ENCODE measurements at places on chromosomes 4 and X.

- no peak for DNase-seq
Measured at GRCh38 chrX:75547783-75548182, 24.9 kb upstream of the ZDHHC15 start.

DNA sequence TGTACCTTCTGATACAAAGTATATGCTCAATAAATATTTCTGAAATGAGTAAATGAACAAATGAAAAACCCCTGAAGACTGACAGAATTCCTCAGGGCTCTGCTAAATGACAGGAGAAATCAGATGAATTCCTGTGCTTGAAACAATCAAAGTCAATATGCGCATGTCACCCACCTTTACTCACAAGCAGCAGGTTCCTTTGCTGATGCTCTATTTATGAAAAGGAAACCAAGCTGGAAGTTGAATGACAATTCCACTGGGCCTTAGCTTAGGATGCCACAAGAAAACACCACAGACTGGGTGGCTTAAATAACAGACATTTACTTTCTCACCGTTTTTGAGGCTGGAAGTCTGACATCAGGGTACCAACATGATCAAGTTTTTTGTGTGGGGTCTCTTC lies 477.5 kb upstream of the TEX13C start:
- no peak for DNase-seq

DNA sequence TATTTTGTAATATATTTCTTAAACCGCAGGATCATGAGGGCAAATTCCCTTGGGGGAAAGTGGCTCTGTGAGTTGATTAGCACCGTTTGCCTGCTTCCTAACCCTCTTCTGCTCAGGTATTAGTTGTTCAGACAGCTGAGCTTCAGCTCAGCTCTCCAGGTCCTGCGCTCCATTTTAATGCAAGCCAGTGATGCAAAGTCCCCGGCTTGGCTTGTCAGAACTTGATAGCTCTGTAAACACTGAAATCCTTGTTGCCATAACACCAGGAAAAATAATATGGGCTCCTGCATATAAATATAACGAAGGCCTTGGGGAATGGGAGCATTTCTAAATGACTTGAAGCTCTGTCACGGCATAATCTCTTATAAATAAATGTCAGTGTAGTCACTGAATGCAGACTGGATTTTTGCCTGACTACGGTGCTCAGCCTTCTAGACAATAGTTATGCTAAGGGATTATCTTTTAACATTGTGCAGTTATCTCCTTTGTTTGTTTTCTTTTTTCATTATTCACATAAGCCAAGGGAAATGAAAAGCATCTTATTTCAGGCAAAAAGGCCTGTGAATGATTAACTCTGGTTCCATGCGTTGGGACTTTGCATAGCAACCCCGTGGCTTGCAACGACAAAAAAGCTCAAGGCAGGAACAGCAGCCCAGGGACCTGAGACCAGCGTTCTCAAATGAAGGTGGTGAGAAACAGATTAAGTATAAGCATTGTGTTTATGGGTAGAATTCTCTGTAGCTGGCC lies 253.2 kb downstream of the SPRY1 start:
- DNase-seq, result no peak

- DNase-seq, result no peak
Measured at GRCh38 chr4:40699648-40700047, 50.1 kb upstream of the NSUN7 start.

GRCh38 chrX:3712051-3712869 lies 1.2 kb downstream of the PRKX start:
- no peak for DNase-seq

DNA sequence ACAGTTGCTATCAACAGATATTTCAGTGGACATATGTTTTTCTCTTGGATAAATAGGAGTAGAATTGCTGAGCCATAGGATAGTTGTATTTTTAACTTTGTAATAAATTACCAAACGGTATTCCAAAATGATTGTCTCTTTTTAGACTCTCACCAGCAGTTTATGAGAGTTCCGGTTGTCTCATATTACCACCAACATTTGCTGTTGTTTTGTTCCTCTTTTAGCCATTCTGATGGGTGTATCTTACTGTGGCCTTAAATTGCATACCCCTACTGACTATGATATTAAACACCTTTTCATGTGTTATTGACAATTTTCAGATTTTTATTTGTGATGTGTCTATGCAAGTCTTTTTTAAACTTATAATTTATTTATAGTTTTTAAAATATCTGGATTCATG lies 39.7 kb downstream of the SNX25 start:
- no peak for DNase-seq

GRCh38 chrX:67779099-67779498 lies 235.3 kb downstream of the AR start:
- DNase-seq, result no peak

DNA sequence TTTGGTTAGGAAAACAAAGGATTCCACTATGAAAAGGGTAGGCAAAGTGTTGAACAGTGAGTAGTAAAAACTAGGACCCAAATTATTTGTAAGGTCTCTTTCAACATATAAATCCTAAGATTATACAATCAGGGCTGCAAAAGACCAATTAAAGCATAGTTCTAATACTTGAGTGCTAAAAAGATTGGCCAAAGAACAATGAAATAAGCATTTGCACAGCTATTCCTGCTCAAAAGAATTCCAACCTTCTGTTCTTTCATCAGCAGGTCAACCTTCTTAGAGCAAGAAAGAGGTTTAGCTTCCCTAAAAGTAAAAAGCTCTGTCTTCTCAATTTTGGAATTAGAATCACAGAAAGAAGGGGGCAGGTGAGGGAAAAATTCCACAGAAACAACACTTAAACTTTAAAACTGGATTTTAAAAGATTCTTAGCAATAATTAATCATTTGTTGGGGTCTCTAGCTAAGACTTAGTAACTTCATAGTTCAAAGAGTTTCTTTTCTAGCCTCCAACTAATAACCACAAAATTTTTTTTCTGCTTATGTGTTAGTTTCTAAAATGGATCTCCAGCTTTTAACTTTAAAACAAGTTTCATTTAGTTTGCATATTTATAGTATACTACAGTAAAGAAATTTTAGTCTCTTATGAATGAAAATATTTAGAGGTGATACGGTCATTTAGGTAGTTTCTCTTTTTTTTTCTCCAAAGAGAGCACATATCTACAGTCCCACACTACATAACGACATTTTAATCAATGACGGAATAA lies 16.3 kb downstream of the TSPAN5 start:
- DNase-seq, result no peak

GRCh38 chr4:107219681-107220080 lies 183.6 kb upstream of the DKK2 start:
- DNase-seq, result no peak

DNA sequence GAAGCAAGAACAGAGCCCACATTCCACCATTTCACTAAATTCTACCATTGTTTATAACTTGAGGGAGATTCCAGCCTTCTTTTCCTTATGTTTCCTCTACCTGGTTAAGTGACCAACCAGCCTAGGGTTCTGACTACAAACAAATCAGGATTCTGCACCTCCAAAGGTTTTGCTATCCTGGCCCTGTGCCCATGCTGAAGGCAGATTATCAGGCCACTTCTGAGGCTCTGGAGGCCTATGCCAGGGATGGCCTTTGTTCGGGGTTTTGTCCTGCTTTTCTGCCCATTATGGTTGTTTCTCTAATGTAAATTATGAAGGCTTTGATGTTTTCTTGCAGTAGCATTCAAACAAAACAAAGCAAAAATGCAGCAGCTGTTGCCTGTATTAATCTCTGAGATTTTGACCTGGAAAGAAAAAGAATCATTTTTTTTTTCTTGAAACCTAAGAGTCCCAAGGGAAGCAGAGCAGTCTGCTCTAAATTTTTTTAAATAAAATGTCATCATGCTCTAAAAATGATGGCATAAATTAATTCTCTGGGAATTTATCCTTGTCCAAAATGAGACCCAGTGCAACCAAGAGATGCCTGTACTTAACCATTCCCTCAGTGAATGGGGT lies 55.6 kb downstream of the RNF150 start:
- DNase-seq, result no peak

DNA sequence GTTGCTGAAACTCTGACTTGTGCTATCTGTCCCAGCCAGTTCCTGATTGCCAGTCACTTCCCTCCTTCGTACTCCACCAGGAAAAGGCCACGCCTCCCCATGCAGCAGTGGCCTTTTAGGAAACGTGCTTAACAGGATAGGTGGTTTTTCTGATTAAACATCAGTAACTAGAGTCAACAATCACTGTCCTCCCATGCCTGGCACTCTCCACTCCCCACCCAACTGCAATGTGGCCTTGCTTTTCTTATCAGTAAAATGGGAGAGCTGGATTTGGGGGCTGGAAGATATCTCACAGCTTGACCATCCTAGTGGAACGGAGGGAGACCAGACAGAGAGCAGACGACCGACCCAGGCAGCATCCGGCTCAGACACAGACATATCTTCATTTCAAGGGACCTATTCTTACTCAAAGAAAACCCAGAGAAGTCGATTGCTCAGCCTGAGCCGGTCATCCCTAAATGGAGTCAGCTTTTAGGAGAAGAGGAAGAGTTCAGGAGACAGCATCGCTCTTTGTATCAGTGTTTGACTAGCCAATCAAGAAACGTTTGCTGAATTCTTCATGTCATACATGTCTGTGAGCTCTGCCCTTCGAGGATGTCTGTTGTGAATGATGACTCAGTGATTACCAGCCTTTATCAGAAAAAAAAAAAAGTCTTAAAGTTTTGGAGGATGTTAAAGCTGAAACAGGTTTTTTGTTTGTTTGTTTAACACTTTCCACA lies 12.7 kb upstream of the UBA6 start:
- DNase-seq, result no peak

GRCh38 chr4:173362666-173363065 lies 8.1 kb upstream of the SAP30 start:
- DNase-seq, result no peak

GRCh38 chrX:137194164-137194563 lies 160.4 kb upstream of the GPR101 start:
- DNase-seq, result peak; percentile 12
